ENCODE measurements at places on chromosomes 6 and 20.

DNA sequence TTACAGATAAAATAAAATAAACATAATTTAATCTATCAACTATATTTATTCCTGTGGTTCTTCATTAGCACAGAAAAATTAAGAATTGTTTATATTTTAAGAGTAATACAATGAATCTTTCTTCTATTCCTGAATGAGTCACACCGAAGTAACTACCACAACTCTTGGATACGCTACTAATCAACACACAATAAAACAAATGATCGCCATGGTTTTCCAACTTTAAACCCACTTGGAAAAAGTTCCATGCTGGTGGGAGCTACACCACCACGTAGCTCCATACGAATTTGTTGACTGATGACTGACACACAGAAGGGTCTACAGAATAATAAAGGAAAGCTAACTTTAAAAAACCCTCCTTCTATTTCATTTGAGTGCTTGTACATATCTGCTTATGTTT, 135.8 kb upstream of the NEDD9 start:
- DNase-seq, result no peak

- DNase-seq, result no peak
These were observed 148.9 kb downstream of the BCAS1 start for GRCh38 chr20:53921443-53921973.

DNA sequence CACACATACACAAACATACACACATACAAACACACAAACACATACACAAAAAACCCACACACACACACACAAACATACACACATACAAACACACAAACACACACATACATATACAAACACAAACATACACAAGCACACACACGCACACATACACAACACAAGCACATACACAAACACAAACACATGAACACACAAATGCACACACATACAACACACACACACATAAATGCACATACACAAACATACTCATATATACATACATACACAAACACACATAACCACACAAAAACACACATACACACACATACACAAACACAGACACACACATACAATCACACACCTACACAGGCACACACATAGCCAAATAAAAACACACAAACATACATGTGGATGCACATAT, 30.3 kb upstream of the THBS2 start:
- DNase-seq, result no peak

DNA sequence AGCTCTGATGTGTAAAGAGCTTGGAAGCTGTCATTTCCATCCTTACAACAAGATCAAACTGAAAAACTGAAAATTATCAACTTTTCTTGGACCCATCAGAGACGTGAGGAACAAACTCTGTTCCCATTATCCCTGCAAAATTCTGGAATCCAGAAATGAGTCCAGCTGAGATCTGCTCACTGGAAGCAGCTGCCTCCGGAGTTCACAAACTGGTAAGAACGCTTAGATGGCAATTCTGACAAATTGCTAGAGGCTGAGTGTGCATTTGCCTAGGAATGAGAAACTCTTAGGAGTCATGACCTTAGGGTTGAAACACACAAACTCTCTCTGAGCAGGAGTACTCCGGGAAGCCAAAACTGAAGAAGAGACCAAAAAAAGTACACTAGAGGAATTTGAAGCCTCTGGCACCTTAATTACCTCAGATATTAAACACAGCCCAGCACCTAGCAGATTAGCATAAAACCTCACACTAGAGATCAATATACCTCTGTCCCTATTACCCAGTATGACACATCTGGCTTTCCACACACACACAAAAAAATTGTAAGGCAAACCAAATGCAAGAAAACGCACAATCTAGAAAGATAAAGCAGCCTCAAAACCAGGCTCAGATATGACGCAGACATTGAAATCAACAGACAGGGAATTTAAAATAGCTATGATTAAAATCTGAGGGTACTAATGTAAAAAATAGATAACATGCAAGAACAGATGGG, 233.5 kb upstream of the SGK1 start:
- no peak for DNase-seq

GRCh38 chr6:113674075-113674474, 183.1 kb upstream of the MARCKS start:
- DNase-seq, result peak; percentile 18

- DNase-seq, result no peak
These were observed 183.0 kb upstream of the PHACTR1 start for GRCh38 chr6:12533586-12533985.

DNA sequence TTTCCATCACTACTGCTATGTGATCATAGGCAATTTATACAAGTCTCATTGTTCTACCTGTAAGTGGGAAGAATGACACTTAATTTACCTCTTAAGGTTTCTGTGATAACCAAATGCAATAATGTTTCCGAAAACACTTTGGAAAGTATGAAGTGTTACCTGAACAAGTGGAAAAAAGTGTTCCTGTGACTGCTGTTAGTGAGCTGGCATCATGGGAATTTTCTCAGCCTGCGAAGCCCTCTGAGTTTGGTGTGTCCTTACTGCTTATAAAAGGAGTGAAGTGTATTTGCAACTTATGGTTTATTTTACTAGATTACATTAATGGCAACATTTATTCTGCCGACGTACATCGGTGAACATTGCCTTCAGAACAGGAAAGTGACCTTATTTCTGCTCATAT, 133.0 kb downstream of the AKAP7 start:
- DNase-seq, result no peak

- DNase-seq, result no peak
These were observed at the start of gene ZC3H12D for GRCh38 chr6:149484733-149485700. ZC3H12D (minus strand) TSS chr6:149485014; CDS start chr6:149474543, 10,471 bp downstream.

DNA sequence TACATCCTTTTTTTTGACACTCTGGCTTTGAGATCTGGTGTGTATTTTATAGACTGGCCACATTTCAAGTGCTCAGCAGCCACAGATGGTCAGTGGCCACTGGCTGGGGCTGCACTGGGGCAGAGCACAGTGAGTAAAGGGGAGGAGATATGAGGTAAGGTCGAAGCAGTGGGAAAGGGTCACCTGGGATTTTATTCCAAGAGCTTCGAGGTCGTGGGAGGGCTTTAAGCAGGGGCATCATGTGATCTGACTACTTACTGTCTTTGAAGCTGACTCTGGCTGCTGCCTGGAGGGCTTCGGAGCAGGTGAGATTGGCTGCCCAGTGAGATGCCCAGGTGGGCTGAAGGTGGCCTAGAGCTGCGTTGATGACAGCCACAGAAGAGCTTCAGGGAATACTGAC, 6.7 kb downstream of the C20orf203 start:
- no peak for DNase-seq

GRCh38 chr6:55180258-55180657, 5.9 kb downstream of the HCRTR2 start:
- DNase-seq, result no peak
